Activated CD4-positive, alpha-beta T cell treated with anti-CD3 and anti-CD28 coated beads, Interleukin-2, amount 50 U/mL, for 16 hours (primary cell): ENCODE measurements at places on chromosomes 7 and 10.
A peak's percentile ranks its signal among the peaks of the same experiment; 100 is the strongest.

DNA sequence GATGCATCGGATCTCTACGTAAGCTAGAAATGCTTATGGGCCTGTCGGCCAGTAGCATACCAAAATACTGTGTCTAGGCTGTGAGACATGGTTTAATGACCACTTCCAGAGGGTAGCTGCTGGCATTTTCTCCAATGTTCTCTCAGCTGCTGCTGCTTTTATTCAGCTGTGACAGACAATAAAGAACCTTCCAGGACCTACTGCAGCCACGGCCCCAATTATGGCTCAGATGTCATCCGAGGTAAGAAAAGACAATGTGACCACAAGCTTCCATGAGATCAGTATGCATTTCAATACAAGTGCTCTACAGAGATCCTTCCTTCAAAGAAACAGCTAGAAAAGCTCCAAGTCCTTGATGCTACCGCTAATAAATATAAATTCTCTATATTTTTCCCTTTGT is 256.2 kb downstream of the SDHAF3 start:
- DNase-seq = no peak

DNA sequence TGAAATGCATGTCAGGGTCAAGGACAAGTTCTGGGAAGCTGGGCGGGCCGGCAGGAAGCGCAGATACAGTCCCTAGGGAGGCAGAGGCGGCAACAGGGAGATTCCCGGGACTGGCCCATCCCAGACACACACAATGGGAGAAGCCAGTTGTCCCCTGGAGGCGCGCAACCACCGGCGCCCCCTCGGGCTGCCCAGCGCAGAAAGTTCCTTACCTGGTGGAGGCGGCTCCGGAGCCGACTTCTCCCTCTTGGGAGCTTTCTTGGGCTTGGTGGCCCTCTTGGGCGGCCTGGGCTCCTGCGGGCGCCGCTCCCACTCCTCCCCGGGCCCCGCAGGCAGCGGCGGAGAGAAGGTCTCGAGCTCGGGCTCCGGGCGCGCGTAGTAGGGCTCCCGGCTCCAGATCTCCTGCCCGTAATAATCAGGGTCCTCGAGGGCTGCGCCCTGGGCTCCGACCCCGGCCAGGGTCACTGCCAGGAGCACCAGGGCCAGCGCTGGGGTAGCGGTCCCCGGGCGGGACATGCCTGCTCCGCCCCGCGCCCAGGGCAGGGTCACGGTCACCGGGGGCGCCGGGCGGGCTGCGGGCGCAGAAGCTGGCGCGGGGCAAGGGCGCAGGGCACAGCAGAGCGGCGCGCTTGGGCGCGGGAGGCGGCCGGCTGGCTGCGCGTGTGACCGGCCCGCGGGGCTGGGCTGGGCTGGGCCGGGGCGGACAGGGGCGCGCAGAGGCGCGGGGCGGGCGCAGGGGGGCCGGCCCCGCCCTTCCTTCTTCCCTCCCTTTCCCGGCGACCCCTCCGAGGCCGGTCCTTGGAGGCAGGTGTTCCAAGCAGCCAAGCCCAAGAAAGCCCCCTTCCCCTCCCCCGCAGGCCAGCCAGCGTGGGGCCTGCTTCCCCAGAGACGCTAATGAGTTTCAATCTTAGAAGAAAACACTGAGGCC is at the start of gene CPXM2:
Gene CPXM2 (minus strand): TSS at position 664 of the 928 bp plus-strand sequence. CDS start 148 bp downstream, at position 516.
- no peak for DNase-seq

- DNase-seq = no peak
Measured at GRCh38 chr7:156897673-156898072, 4.7 kb upstream of the LMBR1 start.

GRCh38 chr7:83947260-83947659 is 247.3 kb downstream of the SEMA3A start:
- peak; percentile 10 for DNase-seq

- DNase-seq = no peak
Measured at GRCh38 chr10:133391761-133392518, 2.0 kb upstream of the MTG1 start.

- DNase-seq = no peak
Measured at GRCh38 chr10:103814626-103815370, 40.6 kb downstream of the SH3PXD2A start.

- DNase-seq = no peak
Measured at GRCh38 chr10:131630772-131631258, 270.0 kb upstream of the PPP2R2D start.

DNA sequence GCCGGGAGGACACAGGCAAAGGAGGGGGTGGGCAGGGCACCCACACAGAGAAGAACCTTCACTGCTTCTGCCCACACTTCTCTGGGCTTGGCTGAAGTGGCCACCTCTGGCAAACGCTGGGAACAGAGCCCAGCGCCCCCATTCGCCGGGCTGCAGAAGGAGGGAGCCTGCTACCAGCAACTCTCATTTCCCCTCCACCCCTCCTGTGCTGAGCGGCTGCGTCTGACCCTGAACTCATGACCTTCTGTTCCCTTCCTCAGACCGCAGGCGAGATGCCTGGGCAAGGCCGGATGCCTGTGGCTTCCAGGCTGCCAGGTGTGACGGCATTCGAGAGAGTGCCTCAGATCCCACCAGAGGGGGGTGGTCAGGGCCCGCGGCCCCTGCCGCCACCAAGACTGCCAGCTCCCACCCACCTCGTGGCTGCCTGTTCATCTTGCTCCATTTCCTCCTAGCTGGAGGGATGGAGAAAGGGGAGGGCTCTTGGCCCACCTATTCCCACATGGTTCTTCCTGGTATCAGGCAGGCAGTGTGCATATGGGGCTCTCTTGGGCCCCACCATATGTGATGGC is 19.8 kb downstream of the DNAJB12 start:
- peak; percentile 94 for DNase-seq

DNA sequence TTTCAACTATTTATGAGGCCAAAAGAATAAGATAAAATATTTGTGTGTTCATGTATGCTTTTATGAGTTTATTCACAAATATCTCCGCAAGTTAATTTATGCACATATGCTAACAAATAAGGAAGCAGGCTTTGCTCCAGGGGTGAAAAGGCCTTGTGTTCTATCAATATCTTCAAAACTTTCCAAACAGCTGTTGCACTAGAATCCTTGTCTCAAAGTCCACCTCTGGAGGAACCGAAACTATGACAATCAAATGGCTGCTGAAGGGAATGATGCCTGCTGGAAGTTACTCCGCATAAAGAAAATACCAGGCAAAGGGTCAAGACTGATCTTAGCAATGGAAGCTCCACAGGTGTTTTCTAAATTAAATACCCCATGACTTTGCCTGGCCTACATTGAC is 145.0 kb upstream of the GHITM start:
- DNase-seq = no peak

DNA sequence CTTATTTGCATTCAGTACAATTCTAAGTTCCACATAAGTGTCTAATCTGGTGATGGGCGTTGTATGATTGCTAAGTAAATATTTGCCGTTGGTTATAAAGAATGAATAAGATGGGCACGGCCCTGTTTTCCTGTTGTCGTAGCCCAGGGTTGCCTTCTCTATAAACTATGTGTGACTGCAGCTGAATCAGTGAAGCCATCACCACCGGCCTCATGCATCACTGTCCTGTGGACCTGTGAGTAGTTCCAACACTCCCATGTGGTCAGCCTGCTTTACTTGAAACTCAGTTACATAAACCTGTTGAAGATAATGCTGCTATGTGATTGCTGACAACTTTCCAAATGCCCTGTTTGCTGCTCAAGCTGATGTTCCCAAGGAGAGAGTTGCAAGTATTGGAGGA is 21.6 kb upstream of the KLF6 start:
- peak; percentile 56 for DNase-seq

DNA sequence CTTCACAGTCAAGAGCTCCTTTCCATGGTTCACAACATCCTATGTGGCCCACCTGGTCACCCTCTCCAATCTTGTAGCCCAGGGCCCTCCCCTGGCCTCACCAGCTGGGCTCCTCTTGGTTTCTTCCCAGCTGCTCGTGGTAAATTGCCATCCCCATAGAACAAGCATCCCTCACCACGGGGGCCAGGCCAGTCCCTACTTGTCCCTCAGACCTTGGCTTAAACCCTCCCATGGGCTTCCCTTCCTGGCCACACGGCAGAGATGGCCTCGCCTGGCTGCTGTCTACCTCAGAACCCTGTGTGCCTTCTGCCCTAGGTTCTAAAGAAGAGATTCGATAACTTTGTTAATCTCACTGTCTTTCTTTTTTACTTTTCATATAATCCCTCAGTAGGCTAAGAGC is 153.3 kb upstream of the TCERG1L start:
- no peak for DNase-seq

- DNase-seq = no peak
Measured at GRCh38 chr10:35745617-35746403, 103.7 kb upstream of the FZD8 start.

DNA sequence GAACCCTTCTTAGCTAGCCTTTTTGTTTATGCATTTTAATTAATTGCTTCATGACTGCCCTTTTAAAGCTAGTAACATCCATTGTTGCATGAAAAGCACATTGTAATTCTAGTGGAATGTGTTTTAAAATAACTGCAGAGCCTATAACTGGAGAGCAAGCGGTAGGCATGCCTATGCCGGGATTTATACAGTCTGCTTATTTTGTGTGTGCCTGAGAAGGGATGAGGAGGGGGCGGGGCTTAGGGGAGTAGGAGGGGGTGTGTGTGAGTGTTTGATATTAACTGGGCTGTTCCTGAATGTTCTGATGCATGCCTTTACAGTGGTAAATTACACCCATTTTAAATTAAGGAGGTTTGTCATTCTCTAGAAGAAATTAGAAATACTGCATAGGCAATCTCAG is 208.1 kb downstream of the TCF7L2 start:
- no peak for DNase-seq

DNA sequence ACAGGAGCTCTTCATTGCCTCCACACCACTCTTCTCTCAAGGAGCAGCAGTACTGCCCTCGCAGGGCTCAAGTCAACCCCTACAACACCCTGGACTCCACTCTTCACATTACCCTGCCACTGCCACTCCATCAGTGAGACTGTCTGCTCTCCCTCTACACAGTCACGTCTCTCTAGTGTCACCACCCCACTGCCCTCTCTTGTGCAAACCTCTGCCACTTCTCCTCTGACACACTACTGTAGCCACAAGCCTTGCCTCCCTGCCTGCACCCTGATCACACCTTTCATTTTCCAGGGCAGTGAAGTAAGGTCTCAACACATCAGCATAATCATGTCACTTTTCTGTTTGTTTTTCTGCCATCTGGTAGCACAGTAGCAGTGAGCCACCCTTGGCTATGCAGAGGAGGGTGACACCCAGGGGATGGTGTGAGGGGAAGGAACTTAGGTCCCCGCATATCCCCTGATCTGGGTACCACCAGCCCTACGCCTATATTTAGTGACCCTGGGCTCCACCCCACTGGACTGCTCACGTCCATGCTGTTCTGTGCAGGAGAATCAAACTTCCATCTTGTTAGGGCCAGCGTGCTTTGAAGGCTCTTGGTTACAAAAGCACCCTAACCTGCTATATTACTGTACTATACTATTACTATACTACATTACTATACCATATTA is 1.6 kb downstream of the C10orf143 start:
- DNase-seq = peak; percentile 73

DNA sequence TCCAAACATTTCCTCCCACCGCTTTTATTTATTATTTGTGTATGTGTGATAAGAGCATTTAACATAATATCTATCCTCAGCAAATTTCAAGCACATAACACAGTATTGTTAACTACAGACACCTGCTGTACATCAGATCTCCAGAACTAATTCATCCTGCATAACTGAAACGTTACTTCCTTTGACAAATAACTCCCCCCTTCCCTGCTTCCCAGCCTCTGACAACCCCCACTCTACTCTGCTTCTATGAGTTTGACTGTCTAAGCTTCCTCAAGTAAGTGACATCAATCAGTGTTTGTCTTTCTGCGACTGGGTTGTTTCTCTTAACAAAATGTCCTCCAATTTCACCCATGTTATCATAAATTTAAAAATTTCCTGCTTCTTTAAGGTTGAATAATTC is 22.1 kb downstream of the C10orf71 start:
- DNase-seq = no peak

- DNase-seq = no peak
Measured at GRCh38 chr7:41316410-41316809, 386.5 kb downstream of the INHBA start.

- no peak for DNase-seq
Measured at GRCh38 chr7:102892631-102893278, 20.0 kb upstream of the LRRC17 start.

DNA sequence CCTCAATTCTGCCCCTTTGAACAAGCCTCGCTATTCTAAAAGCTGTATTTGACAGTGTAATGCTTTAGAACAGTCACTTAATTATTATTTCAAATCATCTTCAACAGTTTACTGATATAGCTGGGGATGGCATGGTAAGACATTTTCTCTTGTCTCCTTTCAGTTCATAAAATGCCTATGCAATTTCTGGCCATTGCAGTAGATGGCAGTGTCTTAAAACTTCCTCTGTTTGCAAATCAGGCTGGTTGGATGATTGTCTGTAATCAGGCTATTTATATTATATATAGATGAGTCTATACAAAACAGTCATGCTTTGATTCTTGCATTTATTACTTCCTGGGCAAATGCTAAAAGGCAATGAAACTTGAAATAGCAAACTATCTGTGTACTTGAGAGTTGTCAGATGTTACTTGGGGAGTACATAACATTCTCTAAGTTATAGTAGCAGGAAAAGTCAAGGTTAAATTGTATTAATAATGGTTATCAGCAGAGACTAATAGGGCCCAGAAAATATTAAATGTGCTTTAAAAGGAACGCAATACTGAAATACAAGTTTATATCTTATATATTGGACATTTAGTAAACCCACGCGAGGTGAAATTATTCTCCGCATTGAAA is 55.5 kb upstream of the LHFPL3 start:
- DNase-seq = peak; percentile 34

GRCh38 chr7:100353685-100354330 is 4.1 kb upstream of the PILRB start:
- DNase-seq = no peak

- DNase-seq = no peak
Measured at GRCh38 chr10:89887406-89887805, 186.0 kb downstream of the KIF20B start.

GRCh38 chr7:17371671-17372524 is 73.4 kb downstream of the AHR start:
- DNase-seq = peak; percentile 5

DNA sequence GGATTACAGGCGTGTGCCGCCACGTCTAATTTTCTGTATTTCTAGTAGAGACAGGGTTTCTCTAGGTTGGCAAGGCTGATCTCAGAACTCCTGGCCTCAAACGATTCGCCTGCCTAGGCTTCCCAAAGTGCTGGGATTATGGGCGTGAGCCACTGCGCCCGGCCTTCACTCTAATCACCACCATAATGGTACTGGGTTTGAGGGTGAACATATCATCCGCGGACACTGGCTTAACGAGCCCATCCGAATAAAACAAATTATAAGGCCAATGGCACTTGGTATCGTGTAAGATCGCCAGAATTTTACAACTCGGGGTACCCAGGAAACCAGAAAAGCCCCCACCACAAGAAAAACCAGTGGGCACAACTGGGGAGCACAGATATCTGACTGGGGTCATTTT is 580 bp downstream of the FAM200A start:
- DNase-seq = no peak
